Glutamatergic neuron (in vitro differentiated cells): ENCODE measurements at places on chromosomes 7 and 10.

DNA sequence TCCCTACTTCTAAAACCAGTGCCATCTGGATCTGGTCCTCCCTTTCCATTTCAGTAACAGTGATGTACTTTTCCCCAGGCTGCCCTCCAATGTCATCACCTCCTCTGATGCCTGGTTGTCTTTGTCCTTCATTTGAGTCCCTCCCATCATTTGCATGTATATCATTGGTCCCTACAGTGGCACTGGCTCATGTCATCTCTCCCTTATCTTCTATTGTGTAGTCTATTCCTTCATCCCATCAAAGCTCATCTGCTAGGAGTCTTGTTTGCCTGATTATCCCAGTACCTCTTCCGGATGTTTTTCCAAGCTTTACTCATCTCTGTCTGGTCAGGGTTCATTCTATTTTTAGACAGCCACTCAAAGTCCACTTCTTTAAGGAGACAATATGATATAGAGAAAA is 292.9 kb upstream of the BMPER start:
- no peak for DNase-seq

- no peak for DNase-seq
These were observed 207.5 kb upstream of the GNAI1 start for GRCh38 chr7:79927116-79927515.

DNA sequence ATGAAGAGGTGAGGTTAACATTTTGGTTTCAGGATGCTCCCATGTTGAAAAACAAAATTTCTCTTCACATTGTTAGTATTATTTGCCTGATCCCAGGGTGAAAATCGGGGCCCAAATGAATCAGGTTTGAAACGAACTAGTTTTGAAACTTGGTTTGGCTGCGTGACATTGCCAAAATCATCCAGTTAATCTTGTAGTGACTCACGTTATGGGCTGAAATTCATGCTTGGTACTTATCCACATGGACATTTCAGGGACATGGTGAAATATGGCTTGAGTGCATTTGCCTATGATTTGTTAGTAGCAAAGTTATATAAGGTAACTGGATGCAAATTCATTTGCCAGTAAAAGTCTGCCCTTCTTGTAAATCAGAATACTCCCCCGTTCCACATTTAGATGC is 97.3 kb downstream of the CFAP58 start:
- no peak for DNase-seq

DNA sequence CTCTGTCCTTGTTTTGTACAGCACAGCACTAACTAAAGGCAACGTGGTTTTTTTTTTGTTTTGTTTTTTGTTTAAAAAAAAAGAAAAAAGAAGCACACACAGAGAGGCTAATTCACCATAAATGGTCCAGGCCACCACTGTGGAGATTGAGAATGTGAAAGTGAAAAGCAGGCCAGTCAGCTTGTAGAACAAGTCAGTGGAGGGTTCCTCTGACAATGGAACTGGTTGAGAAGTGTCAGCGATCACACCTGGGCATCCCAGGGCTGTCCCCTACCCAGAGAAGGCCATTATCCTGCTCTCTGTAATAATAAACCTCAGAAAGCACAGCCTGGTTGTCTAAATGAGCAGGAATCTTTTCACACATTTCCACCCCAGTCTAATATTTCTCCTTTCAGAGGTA is 119.6 kb upstream of the ZNF438 start:
- no peak for DNase-seq

GRCh38 chr10:43678654-43679053 is 30.0 kb upstream of the ZNF32 start:
- DNase-seq, result no peak

DNA sequence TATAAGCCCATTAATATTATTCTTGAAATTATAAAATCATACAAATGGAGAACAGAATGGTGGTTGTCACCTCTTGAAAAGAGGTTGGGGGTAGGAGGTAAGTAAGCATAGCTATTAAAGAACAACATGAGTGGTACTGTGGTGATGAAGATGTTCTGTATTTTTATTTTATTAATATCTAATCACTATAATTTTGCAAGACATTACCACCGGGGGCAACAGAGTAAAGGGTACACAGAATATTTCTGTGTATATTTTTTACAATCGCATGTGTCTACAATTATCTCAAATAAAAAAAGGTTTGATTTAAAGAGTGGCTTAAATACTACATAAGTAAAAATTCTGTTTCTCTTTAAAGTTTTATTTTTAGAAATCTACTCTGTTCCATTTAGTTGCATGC is 557.8 kb downstream of the NXPH1 start:
- no peak for DNase-seq

DNA sequence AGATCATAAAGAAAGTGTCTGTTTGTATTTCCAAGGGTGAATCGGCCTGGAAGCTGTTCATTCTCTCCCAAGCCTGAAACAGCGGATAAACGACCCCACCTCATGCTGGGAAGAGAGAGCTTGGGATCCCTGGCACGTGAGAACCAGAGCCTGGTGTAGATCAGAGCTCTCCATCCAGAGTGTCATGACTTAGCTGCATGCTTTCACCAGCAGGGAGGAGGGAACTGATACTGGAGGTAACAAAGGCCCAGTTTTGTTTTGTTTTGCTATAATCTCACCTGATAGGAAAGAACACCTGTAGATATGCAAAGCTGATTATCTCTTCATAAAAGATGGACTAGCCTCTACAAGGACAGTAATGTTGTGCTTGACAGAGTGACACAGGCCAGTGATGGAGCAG is 236.6 kb downstream of the POM121L12 start:
- DNase-seq, result no peak

- no peak for DNase-seq
These were observed 184.3 kb upstream of the CTBP2 start for GRCh38 chr10:125344573-125345171.

- no peak for DNase-seq
These were observed 189.2 kb downstream of the CSTF2T start for GRCh38 chr10:51510231-51510630.

GRCh38 chr7:4683884-4684565 is 1.9 kb downstream of the FOXK1 start:
- DNase-seq, result no peak

- DNase-seq, result no peak
These were observed 961.7 kb downstream of the CNTNAP2 start for GRCh38 chr7:147078312-147078711.

DNA sequence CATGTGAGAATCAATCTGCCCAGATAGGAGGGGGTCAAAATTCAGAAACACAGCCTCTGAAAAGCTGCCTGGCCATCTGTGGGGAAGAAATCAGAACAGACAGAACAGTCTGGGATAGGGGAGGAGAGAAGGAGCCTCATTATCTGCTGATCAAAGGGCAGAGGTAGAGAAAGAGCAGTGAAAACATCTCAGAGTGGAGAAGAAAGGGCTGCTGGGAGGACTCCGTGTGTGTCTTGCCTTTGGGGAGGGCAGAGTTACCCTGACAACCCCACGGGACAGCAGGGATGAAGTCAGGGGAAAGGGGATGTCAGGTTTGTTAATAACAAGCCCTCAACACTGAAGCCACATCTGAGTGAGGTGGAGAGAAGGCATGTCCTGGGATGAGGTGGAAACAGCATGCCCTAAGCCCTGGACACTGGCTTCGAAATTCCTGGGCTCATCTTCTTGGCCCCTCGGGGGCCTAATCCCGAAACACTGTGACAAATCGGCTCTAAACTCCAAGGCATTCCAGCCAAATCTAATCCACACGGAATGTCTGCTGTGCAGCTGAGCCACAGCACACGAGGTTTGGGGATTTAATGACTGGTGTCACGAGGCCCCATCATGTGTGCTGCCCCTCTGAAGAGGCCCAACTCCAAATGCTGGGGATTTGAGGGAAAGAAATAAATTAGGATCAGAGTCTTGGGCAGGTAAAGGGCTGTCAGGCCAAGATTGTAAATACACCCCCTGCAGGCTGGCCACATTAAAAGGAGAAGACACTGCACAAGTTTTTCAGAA is 82.8 kb upstream of the FGFR2 start:
- no peak for DNase-seq

- DNase-seq, result peak; percentile 59
These were observed at the start of gene MICALL2 for GRCh38 chr7:1458683-1459511. TSS of gene MICALL2 (minus strand) at chr7:1459470. CDS start at chr7:1459326, 144 bp downstream.

GRCh38 chr7:35555934-35556333 is 139.0 kb downstream of the HERPUD2 start:
- DNase-seq, result no peak

DNA sequence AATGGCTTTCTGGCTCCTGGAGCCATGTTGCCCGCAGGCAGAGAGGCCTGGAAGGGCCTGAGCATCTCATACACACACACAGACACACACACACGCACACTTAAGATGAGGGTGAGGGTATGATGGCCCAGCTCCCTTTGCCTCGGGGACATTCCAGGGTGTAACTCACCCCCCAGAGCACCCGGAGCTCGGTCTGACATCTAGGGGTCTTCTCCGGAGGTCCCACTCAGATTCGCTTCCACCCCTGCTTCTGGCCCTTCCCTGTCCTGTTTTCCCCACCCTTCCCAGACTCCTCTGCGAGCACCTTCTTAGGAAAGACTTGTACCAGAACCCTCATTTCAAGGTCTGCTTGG is 304.4 kb downstream of the GRID1 start:
- DNase-seq, result no peak

DNA sequence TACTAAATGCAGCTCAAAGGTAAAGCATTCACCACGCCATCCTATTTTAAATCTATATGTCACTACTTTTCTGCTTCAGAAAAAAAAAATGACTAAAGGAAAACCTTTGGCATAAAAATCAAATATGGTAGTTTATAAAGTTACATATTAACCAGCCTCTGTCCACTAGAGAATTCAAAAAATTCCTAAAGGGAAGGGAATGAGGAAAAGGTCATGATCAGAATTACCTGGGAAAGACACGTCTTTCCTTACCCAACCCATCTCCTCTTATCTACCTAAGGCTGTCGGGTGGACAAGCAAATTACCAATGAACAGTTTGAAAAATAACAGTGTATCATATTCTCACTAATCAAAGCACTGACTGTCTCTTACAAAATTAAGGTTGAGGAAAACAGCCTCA is 100.7 kb upstream of the TMEM106B start:
- DNase-seq, result no peak
